Activated CD8-positive, alpha-beta memory T cell treated with anti-CD3 and anti-CD28 coated beads for 1 hour (primary cell): ENCODE measurements at places on chromosomes 13 and 19.

GRCh38 chr13:42380420-42381164, 108.6 kb downstream of the AKAP11 start:
- DNase-seq: no peak

DNA sequence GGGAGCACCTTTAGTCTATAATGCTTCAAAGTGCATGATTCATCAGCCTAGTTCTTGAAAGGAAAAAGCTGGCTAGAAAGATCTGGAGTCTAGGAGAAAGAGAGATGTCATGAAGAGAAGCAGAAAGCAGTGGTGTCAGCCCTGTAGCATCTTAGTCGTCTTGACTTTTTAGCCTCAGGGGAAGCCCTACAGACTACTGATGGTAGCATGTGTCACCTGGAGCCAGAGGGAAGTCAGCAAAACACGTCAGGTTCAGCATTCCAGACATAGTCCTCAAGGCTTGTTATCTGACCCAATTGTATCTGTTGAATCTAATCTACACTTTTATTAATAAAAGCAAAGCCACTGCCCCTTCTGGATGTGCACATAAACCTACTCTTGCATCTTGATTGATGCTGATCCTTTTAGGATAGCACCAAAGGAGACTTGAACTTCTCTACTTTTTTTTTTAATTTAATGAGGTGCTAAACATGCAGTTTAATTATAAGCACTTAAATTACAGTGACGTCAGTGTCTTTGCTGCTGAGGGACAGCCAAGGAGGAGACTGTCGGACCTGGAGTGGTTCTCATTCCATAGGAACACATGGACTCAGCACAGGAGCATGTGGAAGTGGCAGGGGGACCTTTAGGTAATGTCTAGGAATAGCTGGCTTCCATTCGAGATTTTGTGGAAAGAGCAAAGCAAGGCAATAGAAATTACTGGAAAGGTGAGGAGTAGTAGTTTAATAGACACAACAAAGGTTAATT, 525.5 kb upstream of the SGCG start:
- no peak for DNase-seq

DNA sequence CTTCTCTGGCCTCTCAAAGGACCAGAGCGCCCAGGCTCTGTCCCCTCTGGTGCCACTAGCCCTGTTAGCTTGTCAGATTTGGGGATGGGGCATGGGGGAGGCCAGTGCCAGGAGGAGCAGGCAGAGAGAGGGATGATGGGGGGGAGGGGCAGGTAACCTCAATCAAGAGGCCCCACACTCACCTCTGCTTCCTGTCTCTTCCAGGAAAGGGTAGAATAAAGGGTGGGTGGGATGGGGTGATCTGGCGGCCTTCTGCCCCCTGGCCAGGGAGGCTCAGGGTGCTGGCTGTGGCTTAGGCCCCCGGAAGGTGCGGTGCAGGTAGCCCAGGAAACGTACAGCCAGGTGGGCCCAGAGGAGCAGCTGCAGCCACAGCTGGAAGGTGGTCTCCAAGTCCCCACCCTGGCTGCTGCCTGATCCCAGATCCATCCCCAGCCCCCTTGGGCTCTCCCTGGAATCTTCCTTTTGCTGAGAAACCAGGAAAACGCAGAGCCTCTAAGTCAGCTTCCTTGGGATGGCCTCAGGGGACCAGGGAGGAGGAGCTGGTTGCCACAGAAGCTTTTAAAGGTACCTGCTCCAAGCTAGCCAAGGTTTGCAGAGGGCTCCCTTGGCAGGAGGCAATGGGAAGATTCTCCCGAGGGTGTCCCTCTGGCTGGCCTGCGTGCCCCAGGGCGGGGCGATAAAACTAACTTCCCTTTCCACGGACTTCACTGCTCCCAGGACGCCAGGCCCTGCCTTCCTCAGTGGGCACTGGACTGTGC, 5.3 kb downstream of the PRKACA start:
- no peak for DNase-seq

DNA sequence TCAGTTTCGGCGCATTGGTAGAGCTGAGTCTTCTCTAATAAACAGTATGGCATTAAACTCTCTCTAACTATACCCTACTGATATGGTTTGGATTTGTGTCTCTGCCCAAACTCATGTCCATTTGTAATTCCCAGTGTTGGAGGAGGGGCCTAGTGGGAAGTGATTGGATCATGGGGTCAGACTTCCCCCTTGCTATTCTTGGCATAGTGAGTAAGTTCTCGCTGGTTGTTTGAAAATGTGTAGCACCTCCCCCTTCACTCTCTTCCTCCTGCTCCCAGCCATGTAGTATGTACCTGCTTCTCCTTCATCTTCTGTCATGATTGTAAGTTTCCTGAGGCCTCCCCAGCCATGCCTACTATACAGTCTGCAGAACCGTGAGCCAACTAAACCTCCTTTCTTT, 682.7 kb upstream of the ARGLU1 start:
- DNase-seq: no peak

DNA sequence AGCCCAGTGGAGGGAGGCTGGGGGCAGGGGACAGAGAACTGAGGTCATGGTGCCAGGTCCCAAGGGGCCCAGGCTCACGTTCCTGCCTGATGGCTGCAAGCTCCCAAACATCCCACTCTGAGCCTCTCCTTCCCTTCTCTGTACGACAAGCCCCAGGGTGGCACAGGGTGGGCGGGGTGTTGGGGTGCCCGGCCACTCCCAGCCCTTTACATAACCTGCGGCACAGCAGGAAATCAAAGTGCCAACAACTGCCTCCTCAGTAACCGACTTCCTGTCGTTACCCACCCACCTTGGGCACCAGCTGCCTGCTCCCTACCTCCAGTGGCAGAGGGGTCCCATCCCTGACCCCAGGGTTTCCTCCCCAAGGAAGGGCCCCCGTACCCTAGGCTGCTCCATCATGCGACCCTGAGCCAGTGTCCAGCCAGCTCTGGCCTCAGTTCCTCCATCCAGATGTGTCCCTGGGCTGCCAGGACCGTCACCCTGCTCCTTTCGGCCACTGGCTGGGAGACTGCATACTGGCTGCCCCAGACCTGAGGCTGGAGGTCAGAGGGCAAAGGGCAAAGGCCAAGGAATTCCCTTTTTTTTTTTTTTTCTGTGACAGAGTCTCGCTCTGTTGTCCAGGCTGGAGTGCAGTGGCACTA, 27.7 kb upstream of the NFIC start:
- peak; percentile 42 for DNase-seq

- DNase-seq: no peak
Observed at GRCh38 chr13:51177188-51177587, 45.0 kb upstream of the FAM124A start.

DNA sequence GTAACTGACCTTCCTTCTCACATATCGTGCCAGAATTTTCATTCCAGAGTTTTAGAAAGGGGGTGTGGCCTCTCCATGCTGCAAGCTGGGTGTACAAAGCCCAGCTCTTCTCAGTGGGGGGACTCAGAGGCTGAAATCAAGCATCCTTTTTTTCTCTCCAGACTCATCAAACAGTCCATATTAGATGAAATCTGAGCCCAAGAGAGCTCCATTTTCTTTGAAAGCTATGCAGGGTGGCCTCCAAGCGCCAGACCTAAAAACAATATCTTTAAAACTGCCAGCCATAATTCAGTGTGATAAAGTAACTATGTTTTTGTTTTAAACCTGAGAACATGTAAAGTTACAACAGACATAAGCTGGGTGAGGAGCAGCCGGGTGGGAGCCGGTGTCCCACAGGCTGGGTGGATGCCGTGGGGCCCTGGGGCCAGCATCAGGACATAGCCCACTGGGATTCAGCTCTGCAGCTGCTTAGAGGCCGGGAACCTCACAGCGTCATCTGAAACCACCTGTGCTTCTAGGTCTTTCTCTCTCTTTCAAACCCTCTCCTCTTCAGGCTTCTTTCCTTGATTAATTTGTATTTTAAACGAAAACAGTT, 249.2 kb downstream of the ZNF536 start:
- DNase-seq: no peak

- DNase-seq: no peak
Observed at GRCh38 chr19:19059018-19059836, 4.6 kb upstream of the SLC25A42 start.

- DNase-seq: no peak
Observed at GRCh38 chr13:41199079-41199478, 4.7 kb upstream of the KBTBD7 start.

- no peak for DNase-seq
Observed at GRCh38 chr13:109666656-109667055, 119.7 kb downstream of the IRS2 start.

DNA sequence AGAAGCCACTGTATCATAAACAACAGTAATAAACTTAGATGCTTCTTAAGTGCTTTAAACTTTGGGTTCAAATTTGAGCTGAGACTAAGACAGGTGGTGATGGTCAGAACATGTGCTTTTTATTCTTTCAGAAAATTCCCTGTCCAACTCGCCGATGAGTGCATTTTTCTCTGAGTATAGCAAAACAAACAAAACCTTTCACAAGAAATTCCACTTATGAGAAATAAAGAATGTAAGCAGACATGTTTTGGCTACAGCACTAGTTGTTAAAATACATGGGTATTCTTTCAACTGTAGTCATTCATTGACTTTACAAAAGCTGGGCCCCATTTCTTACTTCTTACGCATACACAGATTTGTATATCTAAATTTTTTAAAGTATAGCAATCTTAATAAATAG, 125.6 kb downstream of the SPRY2 start:
- DNase-seq: no peak

DNA sequence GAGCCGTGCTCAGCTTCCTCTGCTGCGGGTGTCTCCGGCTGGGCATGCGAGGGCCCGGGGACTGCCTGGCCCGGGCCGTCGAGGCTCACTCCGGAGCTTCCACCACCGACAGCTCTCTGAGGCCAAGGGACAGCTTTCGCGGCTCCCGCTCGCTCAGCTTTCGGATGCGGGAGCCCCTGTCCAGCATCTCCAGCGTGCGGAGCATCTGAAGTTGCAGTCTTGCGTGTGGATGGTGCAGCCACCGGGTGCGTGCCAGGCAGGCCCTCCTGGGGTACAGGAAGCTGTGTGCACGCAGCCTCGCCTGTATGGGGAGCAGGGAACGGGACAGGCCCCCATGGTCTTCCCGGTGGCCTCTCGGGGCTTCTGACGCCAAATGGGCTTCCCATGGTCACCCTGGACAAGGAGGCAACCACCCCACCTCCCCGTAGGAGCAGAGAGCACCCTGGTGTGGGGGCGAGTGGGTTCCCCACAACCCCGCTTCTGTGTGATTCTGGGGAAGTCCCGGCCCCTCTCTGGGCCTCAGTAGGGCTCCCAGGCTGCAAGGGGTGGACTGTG, 1.2 kb downstream of the S1PR4 start:
- no peak for DNase-seq

- no peak for DNase-seq
Observed at GRCh38 chr13:106573868-106574267, 5.9 kb upstream of the ARGLU1 start.

GRCh38 chr13:110225609-110226574, 81.1 kb downstream of the COL4A1 start:
- no peak for DNase-seq

GRCh38 chr13:49450105-49450819, 6.2 kb downstream of the SETDB2 start:
- DNase-seq: no peak

DNA sequence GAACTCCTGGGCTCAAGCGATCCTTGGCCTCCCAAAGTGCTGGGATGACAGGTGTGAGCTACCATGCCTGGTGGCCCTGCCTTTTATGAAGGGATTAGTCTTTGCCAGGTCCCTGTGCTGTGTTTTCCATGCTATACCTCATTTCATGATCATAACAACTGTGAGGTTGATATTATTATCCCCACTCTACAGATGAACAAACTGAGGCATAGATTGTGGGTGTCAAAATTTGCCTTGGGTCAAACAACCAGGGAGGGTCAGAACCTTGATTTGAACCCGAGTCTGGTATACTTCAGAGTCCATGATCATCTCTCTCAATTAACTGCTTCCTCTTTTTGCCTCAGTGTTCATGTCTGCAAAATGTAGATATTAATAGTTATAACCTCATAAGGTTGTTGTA, 6.9 kb downstream of the PINLYP start:
- no peak for DNase-seq

- no peak for DNase-seq
Observed at GRCh38 chr13:41268764-41269163, 5.4 kb upstream of the MTRF1 start.

DNA sequence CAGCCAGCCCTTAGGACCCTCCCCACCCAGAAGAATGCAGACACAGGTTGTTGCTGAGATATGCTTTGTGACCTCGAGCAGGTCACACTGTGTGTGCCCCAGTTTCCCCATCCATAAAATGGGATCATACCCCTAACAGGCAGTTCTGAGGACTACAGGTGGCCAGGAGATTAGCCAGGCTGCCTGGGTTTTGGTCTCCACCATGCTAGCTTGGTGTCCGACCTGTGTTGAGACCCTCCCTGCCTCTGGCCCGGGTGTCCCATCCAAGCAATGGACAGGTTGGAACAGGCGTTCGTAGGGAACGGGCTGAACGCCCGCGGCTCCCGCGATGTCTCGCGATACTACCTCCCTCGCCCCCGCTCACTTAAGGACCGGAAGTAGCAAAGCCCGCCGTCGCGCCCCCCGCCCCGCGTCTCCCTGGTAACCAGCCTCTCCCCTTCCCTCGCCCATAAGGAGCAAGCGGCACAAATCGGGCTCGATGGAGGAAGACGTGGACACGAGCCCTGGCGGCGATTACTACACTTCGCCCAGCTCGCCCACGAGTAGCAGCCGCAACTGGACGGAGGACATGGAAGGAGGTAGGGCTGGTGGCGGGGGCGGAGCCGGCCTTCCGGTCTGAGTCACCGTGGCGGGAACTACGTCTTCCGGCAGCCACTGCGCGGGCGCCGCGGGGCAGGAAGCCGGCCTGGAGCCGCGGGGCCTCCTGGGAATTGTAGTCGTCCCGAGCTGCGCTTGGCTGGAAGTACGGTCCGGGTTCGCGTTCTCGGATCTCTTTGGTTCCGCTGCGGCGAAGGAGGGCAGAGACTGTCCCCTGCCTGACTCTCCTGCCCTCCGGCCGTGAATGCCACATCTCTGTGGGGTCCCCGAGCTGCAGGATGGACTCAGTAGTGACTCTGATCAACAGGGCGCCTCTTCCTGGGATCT, 45.4 kb downstream of the SMIM24 start:
- peak; percentile 93 for DNase-seq

DNA sequence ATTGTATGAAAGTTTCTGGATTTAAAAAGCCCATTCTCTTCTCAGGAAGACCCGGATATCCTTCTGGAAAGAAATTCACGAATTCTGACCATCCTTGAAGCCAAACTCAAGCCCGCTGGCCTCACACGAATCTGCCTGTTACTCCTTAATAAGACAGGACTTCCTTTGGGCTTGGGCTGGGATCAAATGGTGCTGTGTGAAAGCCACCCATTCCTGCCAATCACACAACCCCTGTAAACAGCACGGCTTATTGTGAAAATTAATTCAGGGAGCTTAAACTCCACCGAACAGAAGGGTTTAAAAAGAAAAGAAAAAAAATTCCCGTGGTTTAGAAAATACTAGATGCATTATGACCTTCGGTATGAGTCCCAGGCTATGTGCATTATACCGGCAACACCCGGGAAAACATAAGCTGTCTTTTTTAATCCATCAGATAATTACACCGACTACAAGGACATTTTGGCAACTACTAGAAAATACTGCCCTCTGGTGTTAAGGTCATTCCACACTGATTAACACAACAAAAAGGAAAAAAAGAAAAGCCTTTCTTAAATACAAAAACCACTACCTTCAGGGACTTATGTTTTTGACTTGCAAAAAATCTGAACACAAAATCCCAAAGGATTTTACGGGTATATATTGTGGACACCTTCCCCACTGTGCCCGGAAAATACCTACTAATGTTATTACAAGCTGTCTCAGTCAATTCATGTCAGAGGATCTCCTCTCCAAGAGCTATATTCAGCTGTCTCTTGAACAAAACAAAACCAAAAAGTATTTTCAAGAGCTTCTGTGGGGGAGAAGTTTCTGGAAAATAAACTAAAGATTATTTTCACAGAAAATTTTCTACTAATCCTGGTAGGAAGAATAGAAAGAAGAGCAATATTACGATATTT, 76.0 kb upstream of the LSM14A start:
- DNase-seq: no peak

- DNase-seq: no peak
Observed at GRCh38 chr13:80782441-80782840, 441.5 kb upstream of the SPRY2 start.
